ENCODE measurements at places on chromosomes 7 and 10.
A peak's percentile ranks its signal among the peaks of the same experiment; 100 is the strongest.

DNA sequence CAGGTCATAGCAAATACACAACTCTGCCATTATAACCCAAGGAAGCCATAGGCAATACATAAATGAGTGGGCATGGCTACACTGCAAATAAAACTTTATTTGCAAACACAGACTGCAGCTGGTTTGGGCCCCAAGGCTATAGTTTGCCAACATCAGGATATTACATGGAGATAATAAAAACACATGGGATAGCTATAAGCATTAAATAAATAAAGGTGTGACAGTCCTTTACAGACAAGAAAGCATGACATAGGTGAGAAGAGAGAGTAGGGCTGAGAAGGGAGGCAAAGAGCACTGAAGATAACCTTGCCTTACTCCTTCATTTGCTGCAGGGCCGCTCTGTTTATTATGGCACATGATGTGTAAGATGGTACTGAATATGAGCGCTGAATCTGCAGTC, 135.1 kb upstream of the GHITM start:
- DNase-seq: no peak

DNA sequence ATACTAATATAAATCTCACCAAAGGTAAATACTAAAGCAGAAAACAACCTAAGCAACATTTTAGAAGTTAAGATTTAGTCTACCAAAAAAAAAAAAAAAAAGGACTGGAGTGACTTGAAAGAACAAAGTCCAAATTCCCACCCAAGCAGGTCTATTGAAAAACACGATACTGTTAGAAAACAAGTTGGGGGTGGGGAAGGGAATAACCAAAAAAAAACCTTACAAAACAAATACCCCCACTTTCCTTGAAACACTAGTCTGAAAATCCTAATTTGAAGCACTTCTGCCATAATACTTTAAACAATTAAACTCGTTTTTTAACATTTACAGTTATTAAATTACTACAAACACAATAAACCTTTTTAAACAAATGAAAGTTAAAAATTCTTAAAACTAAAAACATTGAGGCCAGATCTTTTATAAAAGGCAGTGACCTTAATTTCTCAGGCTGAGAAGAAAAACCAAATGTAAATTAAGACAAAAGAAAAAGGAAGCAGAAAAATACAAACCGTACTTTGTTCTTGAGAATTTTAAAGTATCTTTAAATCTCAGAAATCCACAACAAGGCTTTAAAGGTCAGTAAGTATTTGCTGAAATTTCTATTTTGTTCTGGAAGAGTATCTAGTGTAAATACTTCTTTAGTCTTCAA, 135.1 kb downstream of the NRBF2 start:
- DNase-seq: no peak

- DNase-seq: no peak
These were observed 353.2 kb downstream of the CRPPA start for GRCh38 chr7:16068183-16068582.

GRCh38 chr7:36085096-36085495, 68.0 kb upstream of the EEPD1 start:
- no peak for DNase-seq

DNA sequence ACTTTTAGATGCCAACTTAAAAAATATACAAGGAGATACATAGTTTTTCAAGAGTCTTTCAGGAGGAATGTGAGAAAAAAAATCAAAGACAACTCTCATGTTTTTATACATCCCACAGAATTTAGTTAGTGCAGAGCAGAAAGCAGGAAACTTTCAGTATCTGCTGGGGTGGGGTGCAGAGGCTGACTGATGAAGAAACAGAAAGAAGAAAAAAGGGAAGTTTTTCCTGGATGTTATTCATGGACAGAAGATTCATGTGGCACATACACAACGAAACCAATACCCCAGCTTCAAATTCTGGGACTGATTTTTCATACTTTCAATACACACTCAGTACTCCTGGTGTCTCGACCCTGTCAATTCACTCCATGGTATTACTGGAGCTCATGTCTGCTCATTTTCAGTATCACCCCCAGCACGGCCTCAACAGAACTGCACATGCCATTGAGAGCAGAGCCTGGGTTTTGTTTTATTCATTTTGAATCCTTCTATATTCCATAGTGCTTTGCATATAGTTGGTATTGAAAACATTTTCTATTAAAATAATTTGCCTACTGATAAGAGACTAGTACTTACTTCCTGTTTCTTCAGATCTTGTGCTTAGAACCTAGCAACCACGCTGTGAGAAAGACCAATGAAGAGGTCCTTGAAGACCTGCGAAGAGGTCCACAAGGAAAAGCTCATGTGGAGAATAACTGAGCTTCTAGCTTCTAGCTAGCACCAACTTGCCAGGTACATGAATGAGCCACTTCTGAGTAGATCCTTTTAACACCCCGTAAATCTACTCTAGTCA, 49.0 kb downstream of the NDUFB2 start:
- no peak for DNase-seq

DNA sequence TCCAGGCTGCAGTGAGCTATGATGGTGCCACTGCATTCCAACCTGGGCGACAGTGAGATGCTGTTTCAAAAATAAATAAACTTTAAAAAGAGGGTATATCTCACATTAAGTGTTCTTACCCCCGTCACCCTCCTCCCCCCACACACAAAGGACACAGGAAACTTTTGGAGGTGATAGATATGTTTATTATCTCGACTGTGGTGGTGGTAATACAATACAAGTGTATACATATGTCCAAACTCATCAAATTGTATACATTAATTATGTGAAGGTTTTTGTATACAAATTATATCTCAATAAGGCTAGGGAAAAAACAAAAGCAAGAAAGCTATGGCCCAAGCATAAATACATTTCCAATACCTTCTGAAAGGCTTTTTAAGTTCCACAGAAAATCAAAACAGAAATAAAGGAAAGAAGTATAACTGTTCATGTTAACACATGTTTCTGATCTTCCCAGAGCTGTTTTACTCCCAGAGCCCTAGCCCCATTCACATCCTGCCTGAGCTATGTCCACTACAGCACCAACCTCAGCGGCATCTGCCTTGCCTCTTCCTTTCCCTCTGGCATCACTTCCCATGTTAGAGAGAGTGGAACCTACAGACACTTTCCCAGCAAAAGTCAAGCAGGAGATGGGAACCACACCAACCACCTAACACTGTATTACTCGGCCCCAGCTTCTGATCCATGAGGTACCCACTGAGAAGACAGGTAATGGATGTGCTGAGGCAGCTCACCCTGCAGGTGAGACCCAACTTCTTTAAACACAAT, 48.1 kb downstream of the SGMS1 start:
- no peak for DNase-seq

DNA sequence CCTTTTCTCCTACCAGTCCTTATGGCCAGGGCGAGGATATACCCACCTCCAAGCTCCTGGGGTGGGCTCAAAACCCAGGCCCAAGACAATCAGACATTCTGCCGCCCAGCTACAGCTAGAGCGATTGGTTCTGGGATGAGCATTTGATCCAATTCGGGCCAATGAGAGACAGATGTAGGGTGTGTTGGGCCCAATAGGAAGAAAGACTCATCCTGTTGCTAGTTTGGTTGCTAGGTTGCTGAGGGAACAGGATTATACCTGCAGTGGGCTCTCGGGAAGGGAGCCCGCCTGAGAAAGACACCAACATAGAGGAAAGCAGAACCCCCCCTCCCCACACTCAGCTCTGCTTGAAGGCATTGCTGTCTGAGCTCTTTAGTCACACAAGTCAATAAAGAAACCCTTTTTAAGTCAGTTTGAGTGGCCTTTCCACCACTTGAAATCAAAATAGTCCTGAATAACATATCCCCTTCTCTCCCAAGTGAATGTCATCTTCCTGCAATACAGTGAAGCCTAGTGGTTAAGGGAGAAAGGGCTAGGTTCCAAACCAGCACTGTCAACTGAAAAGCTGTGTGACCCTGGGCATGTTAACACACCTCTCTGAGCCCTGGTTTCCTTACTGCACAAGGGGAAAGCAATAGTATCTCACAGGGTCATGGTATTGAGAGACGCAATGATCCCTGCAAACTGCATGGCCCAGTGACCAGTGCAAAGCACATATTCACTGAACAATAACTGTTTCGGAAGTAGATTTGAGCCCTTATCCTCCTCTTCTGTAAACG, 21.8 kb downstream of the ITPRIP start:
- DNase-seq: no peak

DNA sequence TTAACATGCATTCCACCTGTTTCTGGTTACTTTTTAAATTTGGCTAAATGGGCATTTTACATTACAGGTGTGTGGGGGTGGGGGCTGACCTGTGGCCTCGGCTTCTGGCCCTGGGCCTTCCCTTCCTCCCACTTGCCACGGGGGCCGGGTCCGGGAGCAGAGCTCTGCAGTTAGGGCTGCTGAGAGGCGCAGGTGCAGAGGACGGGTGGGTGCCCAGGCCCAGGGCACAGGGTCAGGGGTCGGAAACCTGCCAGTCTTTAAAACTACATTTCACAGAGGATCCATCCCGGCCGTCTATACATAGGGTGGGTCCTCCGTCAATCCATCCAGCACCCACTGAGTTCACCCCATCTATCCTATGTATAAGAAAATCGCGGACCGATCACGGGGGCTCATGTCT, 106.5 kb upstream of the INSIG1 start:
- DNase-seq: no peak

- no peak for DNase-seq
These were observed 68.2 kb downstream of the TFEC start for GRCh38 chr7:115962340-115962739.

- DNase-seq: no peak
These were observed 30.4 kb upstream of the RSU1 start for GRCh38 chr10:16847644-16848043.

GRCh38 chr10:93488956-93489528, 6.9 kb upstream of the MYOF start:
- DNase-seq: no peak

DNA sequence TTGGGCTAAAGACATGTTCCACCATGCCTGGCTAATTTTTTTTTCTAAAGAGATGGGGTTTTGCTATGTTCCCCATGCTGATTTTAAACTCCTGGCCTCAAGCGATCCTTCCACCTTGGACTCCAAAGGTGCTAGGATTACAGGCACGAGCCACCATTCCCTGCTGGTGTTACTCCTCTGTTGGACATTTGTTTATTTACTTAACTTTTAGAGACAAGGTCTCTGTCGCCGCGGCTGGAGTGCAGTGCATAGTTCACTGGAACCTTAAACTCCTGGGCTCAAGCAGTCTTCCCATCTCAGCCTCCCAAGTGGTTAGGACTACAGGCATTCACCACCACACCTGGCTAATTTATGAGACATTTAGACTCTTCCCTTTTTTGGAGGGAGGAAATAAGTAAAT, 38.9 kb downstream of the CCAR1 start:
- DNase-seq: no peak

DNA sequence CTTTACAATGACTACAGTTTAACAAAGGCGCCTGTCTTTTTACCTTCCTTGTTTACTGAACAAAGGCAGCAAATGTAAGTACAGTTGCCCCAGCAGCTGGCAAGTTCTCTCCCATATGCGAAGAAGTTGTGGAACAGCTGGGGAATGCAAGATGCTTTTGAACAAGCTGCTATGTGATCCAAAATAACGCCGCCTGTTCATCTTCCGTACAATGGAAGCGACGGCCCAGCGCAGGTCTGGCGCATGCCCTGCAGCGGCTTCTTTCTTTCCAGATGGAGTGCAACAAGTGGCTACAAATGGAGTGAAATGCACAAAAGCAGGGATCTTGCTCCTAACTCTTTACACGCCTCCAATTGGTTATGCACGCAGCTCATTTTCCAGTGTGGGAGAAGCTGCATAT, 97.0 kb upstream of the SVIL start:
- no peak for DNase-seq

DNA sequence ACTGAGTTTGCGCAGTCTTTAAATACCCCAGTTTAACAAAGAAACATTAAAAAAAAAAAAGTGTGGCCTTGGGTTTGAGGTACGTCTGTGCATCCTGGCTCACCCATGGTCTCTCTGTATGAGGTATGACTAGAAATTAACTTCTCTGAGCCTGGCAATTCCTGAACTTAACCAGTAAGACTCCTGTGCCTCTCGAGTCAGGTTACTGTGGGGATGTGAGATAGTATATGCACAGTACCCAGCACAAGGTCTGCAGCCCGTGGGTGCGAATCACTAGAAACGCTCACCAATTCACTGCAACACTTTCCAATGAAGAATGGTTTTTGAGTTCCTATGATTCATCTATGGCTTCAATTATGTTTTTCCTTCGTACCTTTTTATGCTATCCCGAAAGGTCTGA, 149.9 kb downstream of the SFMBT2 start:
- DNase-seq: no peak

GRCh38 chr7:132207211-132207610, 369.1 kb downstream of the PLXNA4 start:
- no peak for DNase-seq

- peak; percentile 83 for DNase-seq
These were observed at the start of gene SRI for GRCh38 chr7:88219781-88220747. Gene SRI, minus strand, starts transcription at chr7:88220038. Its CDS starts 12 bp downstream, at chr7:88220026.

GRCh38 chr7:157476654-157477549, 140.1 kb downstream of the DNAJB6 start:
- DNase-seq: no peak

DNA sequence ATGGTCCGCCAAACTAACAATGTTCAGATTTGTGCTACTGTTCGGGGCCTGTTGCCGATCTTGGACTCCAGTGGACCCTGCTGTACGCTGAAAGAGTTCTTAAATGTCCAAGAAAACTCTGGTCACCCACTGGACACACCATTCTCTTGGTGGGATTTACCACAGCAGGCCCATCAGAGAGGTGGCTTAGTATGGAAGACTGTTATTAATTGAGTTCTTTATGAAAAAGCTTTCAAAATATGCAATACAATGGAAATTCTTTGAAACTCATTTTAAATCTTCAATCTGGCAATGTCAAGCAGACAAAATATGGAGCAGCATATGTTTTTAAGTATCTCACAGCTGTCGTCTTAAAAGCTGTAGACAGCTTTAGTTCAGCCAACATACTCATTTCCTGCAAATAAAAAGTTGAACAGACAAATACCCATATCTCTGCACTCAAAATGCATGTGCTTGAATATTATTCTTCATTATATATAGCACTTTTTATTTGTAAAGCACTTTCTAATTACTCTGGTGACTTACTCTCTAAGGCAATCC, 37.4 kb upstream of the GRM8 start:
- DNase-seq: no peak

GRCh38 chr10:132130286-132131265, 56.2 kb upstream of the DPYSL4 start:
- DNase-seq: no peak

DNA sequence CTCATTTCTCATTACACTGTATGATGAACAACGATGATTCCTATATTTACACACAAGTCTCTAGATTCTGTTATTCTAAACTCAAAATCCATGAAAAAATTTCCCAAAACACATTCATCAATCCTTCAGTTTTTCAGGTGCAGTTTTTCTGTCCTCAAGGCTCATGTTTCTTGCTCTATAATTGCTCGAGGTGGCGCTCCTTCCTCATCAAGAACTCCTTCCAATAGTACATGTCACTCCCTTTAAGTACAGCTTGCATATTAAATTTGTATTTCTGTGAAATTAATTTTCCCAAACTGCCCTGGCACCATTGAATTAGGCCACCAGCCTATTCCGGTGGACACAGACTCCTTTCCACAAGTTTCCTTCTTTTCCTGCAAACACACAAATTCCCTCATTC, 188.7 kb upstream of the MINDY3 start:
- DNase-seq: no peak

Measured in GDM1 (cell line).